ENCODE measurements at places on chromosomes 1 and 21. TPM values are rescaled to one million over a fixed set of nuclear protein-coding genes. Genes with fewer than 3 reads are reported as not detected.
A peak's percentile ranks its signal among the peaks of the same experiment; 100 is the strongest.

CASQ2 gene
- not detected for polyA plus RNA-seq

DNA sequence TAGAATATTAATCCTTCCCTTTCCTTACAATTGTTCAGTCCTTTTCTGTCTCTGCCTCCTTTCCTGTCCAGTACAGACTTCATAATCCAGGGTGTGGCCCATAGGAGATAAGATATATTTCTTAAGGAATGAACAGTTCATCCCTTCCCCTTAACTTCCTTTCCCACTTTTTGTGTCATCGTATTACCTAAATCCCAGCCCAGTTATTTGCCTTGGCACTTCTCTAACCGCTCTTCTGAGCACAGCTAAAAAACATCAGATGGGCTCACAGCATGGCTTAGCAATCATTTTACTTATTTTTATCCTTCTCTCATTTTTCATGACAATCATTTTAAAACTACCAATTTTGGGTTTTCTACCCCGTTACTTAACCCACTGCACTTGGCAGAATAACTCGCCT is 39.6 kb downstream of the F3 start:
- no peak for DNase-seq

GRCh38 chr1:17923666-17924065 is 168.5 kb downstream of the ACTL8 start:
- no peak for DNase-seq

GRCh38 chr1:104132382-104132973 is 382.8 kb downstream of the AMY1C start:
- DNase-seq = peak; percentile 59

IFNGR2 gene
- 66.7 TPM for polyA plus RNA-seq

MT1HL1 gene
- not detected for polyA plus RNA-seq

DNA sequence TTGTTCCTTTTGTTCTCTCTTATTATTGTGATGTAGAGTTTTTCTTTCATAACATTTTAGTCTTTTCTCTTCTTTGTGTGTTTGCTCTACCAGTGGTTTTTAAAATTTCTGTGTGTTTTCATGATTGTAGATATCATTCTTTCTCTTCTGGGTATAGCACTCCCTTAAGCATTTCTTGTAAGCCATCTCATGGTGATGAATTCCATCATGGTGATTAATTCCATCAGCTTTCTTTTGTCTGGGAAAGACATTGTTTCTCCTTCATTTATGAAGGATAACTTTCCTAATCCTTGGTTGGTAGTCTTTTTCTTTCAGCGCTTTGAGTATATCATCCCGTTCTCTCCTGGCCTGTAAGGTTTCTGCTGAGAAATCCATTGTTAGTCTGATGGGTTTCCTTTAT is 22.7 kb downstream of the CD55 start:
- no peak for DNase-seq

DNA sequence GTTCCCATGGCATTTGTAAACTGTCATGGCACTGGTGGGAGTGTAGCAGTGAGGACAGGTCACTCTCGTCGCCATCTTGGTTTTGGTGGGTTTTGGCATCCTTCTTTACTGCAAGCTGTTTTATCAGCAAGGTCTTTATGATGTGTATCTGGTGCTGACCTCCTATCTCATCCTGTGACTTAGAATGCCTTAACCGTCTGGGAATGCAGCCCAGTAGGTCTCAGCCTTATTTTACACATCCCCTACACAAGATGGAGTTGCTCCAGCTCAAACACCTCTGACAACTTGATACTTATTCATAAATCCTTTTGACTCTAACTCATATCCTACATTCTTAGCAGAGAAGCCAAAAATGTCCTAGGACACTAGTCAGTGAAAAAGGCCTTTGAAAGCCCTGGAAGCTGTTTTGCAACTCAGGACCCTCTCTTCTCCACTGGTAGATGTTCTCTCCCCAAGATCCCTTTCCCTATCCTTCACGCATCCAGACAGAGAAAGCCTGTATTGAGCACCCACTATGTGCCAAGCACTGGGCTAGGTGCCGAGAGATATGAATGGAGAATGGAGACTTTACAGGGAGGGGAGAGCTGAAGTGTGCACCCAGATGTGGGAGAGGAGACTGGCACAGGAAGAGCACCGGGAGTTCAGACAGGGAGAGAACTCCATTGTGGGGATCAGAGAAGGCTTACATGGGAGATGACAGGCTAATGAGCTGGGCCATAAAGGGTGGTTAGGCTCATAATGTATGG is 6.7 kb upstream of the CSRP1 start:
- DNase-seq = no peak

Measured in hepatocyte (in vitro differentiated cells).